ENCODE measurements at places on chromosomes 3 and 15. TPM values are rescaled to one million over a fixed set of nuclear protein-coding genes. Genes with fewer than 3 reads are reported as not detected.
A peak's percentile ranks its signal among the peaks of the same experiment; 100 is the strongest.

Gene ROPN1
- not detected for total RNA-seq

Gene TMPRSS7
- not detected for total RNA-seq

GRCh38 chr3:45640724-45641361, 46.3 kb downstream of the LIMD1 start:
- DNase-seq = no peak

Gene GOLGA8J
- not detected for total RNA-seq

DNA sequence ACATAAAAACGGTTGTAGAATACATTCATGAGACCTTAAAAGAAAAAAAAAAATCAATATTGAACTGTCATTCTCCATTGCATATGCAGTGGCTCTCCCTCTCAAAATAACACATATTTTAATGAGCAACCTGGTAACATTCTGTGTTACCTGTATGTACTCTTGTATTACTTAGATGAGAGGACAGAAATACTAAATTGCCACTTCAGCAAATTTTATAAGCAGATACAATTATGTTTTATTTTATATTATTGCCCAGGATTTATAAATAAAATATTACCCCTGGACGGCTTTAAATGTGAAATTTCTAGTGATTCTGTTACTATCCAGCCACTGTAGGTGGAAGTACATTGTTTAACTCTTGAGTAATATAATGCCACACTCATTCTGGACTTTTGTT, 463.2 kb upstream of the ROBO1 start:
- no peak for DNase-seq

- no peak for DNase-seq
These were observed 279.1 kb upstream of the ICE2 start for GRCh38 chr15:60757831-60758570.

DNA sequence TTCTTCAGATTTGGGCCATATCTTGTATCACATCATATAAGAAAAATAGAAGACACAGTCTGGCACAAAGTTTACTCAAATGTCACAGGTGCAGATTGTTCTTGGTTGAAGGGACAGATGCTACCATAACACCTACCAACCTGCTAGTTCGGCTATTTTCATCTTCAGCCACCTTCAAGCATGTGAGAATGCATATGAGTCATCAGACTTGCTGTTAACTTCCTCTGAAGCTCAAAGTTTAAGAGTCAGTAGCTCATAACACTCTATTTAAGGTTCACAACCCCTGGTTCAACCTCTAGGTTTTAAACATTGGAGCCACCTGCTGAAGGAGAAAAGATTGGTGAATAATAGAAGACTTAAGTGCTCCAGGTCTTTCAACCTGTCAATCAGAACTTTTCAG, 522.8 kb downstream of the NLGN1 start:
- no peak for DNase-seq

GRCh38 chr15:94893091-94893490, 661.7 kb downstream of the MCTP2 start:
- no peak for DNase-seq

GRCh38 chr15:80457896-80458295, 53.7 kb downstream of the ARNT2 start:
- DNase-seq = no peak

Gene CACNA2D3
- total RNA-seq = 6.3 TPM

- no peak for DNase-seq
These were observed 215.7 kb downstream of the POLQ start for GRCh38 chr3:121330118-121330517.

- DNase-seq = peak; percentile 93
These were observed 542 bp downstream of the PLOD2 start for GRCh38 chr3:146160321-146160963.

DNA sequence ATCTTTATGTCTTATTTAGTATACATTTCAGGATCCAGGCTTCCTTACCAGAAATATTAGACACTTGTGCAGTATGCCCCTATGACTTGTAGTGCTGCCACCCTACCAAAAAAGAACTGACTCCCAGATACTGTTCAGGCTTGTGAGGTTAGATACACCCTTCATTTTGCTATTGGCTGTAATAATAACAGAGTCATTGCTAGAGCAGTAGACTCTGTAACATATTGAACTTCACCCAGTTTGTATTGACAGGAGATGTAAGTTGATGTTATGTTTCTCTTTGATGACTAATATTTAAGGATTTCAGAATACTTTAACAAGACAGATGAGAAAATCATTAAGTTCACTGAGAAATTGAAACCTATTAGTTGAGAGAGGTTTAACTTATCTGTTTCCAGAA, 32.9 kb downstream of the RNF111 start:
- DNase-seq = no peak

Gene GP9
- total RNA-seq = not detected

DNA sequence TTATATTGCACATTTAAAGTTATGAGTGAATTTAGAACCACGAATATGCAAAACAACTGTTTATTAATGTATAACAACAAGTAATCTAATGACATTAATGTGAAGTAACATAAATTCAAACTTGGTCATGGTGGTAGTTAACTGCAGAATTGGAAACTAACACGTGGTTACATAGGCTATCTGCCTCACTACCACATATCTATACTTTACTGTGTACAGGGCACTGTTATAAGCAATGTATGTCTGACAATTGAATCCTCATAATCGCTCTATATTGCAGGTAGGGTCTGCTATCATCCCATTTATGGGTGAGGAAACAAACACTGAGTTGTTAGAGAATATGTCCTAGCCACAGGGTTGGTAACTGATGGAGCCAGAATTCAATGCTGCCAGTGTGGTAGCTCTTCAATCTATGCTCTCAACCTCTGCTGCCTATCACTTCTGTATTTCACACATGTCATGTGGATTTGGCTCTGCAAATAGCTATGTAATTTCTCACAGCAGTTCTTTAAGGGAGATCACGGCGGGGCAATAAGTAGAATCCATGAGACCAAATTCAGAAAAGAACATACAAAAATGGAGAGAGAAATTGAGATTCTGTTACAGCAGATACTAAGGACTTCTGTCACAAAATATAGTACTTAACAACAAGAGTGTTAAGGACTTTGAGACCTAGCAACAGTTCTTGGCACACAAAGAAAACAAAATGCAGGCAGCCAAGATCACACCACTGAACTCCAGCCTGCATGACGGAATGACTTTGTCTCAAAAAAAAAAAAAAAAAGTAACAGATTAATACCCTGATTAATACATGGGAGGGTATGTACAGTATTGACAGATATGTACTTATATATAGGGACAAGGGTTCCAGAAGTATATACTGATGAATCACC, 100.0 kb upstream of the CSPG5 start:
- no peak for DNase-seq

DNA sequence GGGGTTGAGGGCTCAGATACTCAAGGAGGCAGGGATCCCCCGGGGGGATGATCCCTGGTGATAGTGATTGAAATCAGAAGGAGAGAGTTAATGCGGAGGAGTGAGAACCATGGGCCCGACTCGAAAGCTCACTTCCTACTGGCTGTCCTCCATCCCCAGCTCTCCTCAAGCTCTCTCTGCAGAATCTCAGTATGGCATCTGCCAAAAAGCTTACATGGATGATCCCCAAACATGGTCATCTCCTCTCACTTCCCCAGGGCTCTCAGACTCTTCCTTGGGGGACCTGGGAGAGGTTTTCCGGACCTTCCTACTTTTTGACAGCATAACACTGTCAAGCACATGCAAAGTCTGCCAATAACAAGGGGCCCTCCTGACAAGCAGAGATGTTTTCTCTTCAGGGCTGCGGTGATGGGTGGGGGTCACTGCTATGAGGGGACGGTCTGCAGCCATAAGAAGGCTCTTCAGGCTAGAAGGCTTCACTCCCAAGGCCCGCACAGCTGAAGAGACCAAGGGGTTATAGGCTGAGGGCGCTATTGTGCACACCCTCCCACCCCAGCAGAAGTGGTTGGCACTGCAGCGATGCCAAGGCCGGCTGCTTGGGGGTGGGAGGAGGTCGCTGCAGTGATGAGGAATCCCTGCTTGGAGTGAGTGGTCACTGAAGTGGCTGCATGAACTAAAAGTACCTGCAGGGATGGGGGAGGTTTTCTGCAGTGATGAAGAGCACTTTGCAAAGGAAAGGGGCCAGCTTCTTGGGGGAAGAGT, 828 bp upstream of the VWA5B2 start:
- no peak for DNase-seq

Gene ENTPD3
- 2.3 TPM for total RNA-seq

DNA sequence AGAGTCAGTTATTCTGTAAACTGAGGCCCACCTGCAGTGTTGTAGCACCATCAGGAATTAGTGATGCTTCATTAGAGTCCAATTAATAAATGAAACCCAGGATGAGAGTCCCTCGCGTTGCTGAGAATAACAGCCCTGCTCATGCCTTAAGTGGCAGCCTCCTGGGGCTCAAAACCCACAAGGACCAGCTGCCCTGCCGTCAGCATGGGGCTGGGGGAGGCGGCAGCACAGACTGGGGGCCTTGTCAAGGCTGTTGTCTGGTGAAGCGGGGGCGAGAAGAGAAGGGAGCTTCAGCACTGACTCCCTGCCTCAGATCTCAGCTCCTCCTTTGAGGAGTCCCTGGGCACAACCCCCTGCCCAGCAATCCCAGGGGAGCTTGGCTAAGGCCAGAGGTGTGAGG, 21.0 kb downstream of the CCDC33 start:
- DNase-seq = no peak

Gene LYZL4
- total RNA-seq = not detected

DNA sequence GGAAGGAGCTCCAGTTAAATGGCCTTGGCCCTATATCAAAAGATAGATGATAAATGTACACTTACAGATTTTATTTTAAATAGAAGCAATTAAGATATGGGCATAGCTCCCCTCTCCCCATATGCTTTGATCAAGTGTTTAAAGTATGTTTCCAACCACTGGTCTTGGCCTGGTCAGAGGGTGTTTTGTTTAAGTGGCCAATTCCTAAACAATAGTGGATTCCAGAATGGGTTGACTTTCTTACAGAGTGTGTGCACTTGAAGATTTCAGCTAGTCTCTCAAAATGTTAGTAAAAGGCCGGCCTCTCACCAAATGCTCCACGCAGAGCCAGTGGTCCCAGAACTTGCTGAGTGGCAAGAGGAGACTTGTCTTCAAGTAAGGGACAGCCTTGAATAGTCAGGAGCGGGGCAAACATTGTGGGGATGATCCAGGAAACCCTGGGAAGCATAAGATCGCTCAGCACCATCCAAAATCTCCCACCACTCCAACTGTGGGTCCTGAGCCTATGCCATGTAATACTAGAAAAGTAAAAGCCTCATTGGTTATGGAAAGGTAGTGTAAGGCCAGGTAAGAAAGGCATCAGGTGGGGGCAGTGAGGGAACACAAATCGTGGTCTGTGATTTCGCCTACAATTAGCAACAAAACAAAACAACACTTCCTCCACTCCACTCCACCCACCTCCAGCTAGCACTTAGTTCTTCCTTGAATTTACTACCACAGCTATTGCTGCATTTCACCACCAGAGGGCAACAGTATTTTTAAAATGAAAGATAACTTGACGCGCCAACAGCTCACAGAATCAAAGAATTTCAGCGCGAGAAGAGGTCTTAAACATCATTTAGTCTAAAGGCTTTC, 4.8 kb downstream of the RARRES1 start:
- DNase-seq = no peak

Gene TM4SF18
- 5.1 TPM for total RNA-seq

Gene CD276
- 39.1 TPM for total RNA-seq

Gene SLC12A8
- 0.46 TPM for total RNA-seq

DNA sequence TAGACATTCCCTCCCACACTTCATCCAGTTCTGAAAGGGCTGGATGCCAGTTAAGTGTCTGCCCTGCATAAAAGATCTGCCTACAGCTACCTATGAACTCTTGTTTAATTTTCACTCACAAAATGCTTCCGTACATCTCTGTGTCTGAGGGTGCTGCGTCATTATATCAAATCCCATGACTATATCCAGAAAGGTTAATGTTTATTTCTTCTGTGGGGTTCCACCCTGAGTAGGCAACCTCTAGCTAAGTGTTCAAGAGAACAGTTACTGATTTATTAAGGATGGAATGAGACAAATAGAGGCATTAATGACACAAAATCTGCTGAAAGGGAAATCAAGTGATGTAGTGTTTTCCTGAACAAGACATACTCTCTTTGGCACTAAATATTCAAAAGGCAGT, 220.2 kb downstream of the MTHFS start:
- no peak for DNase-seq

GRCh38 chr15:78909160-78909695, 35.6 kb downstream of the CTSH start:
- DNase-seq = no peak

GRCh38 chr3:39150803-39151631, 2.4 kb downstream of the CSRNP1 start:
- DNase-seq = peak; percentile 98

GRCh38 chr3:166837535-166837934, 542.6 kb downstream of the ZBBX start:
- no peak for DNase-seq
